Glomerular endothelial cell (primary cell): ENCODE measurements at places on chromosomes 6 and 20.
A peak's percentile ranks its signal among the peaks of the same experiment; 100 is the strongest.

GRCh38 chr6:124324237-124324636 is 520.6 kb downstream of the NKAIN2 start:
- no peak for DNase-seq

DNA sequence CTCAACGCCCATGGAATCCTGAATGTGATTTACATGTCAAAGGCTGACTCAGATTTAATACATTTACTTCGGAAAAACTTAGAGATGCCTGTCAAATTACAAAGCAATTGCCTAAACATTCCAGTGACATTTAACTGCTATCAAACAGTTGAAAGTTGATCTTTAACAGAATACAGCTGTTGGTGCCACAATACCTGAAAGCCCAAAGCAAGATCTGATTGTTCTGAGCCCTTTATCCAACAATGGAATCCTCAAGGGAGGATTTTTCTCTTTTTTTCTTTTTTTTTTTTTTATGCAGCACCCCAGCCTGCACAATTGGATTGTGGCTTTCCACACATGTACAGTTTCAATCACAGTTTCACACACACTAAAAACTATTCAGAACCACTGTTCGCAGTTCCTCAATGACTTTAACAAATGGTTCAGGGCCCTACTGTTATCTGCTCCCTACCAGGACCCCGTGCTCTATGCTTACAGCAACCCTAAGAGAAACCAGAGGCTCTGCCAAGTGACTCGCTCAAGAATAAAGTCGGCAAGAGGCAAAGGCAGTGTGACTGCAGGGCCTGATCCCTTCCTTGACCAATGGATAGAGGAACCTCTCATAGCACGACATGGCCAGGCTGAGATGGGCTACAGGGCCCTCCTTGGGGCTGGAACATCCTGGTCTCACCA is 33.3 kb downstream of the EPB41L2 start:
- no peak for DNase-seq

DNA sequence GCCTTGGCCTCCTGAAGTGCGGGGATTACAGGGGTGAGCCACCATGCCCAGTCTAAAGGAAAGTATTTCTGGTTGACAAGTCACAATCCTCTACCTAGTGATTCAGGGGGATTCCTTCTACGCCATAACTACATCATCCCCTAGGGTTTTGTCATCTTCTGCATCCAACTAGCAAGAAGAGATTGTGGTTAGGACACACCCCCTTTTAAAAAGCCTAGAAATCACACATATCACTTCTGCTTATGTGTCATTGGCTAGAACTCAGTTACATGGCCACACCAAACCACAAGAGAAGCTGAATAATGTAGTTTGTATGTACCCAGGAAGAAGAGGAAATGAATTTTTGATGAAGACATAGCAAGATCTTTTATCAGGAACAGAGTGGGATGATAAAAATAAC is 14.7 kb upstream of the CHD6 start:
- DNase-seq, result no peak

GRCh38 chr6:93727447-93727846 is 308.1 kb upstream of the EPHA7 start:
- DNase-seq, result no peak

DNA sequence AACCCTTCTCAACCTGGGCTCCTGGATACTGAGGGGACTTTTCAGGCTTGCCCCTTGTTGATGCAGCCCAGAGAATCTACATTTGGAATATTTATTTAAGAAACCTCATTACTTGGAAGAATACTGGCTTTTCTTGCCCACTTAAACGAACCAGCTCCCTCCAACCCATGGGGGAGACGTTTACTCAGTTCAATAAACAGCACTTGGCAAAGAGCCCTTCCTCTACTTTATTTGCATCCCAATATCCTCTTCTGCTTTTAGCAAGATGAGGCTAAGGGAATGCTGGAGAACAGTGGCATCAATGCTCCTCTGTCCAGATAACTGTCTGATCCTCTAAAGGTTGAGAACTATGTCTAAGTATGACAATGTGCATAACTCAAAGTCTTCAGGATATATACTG is 22.2 kb downstream of the PTPRK start:
- no peak for DNase-seq

GRCh38 chr20:44587035-44587980 is 4.9 kb downstream of the PKIG start:
- DNase-seq, result no peak

DNA sequence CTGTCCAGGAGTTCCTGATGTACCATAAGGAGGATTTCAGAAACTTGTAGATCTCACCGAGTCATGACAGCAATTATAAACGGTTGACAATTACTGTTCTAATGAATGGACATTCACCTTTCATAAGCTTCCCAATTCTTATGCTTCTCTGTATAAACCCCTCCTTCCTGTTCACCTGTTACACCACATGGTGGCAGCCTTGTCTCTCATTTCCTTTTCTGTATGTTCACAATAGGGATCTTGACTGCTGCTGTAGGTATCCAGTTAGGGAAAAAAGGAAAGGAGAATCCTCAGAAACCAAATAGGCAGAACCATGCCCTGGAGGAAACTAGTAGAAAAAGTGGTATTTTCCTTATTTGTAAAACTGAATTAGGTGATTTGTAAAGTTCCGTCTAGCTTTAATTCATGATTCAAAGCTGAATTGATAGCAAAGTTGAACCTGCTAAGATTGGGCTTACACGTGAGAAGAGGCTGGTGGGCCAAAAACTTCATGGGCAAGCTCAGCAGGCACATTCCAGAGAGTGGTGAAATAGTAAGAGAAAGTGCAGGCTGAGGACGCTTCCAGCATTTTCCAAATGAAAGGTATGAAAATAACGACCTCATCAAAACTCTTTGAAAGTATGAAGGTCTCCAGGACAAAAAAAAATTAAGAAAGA is 29.0 kb upstream of the TBPL1 start:
- DNase-seq, result peak; percentile 48

DNA sequence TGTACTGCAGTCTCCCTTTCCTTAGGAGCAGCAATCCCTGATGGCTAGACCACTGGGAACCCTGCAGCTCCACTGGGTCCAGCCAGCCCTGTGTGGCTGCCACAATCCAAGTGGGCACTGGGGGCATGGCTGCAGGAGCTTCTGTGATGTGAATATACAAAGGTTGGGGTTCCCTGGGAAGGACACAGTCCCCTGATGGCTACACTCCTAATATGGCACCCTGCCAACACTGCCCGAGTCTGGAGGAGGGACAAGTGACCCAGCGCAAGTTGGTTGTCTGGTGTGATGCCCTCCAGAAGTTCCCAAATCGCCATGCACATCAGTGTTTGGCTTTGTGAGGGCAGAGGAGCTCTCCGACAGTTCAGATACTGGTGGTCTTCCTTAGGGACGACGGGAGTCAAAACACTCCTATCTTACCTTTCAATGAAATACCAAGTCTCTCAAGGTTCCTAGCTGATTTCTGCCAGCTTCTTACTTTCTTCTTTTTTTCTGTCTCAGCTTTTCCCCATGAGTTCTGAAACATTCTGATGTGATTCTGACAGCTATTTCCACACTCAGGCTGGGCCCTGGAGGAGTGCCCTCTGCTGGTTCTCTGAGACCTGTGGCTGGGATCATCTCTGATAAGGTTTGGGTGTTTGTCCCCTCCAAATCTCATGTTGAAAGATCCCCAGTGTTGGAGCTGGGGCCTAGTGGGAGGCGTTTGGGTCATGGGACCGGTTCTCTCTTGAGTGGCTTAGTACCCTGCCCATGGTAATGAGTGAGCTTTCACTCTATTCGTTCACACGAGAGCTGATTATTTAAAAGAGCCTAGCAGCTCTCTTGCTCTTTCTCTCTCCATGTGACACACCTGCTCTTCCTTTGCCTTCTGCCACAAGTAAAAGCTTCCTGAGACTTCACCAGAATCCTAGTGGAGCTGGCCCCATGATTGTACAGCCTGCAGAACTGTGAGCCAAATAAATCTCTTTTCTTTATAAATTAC is 15.5 kb upstream of the ZFP57 start:
- DNase-seq, result no peak

- DNase-seq, result no peak
These were observed 77.8 kb downstream of the JAG1 start for GRCh38 chr20:10595985-10596384.

GRCh38 chr20:25054995-25055629 is 2.8 kb downstream of the ACSS1 start:
- DNase-seq, result no peak

DNA sequence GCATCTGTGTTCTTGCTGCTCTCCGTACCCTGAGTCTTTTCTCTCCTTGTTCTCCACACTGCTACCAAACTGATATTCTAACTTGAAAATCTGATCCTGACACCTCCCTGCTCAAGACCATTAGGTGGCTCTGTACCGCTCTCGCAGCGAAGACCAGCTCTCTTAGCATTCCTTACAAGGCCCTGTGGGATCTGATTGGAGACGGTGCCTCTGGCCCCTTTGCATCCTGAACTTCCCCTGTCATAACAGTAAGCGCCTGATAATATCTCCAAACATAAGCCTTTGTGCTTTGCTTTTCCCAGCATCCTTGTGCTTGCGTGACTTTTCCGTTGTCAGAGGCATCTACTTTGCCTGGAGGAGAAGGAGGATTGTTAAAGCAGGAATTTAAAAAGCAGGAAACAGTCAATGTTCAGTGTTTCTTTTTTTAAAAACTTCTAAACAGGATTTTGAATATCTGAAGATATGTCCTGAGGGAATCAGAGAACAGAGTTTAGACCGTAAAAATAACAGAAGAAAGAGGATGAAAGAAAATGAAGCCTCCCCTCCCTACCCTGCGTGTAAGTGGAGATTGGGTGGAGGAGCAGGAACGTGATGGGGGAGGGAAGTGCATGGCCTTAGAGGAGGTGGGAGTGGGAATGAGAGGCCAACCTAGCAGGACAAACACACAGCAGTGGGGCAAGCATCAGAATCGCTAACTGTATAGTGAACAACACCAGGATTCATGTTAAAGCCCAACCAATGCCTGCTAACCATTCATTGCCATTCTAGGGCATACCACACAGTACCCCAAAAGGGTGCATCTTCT is 89.2 kb upstream of the STMND1 start:
- DNase-seq, result peak; percentile 82

GRCh38 chr6:79869184-79869583 is 78.2 kb downstream of the ELOVL4 start:
- DNase-seq, result no peak

DNA sequence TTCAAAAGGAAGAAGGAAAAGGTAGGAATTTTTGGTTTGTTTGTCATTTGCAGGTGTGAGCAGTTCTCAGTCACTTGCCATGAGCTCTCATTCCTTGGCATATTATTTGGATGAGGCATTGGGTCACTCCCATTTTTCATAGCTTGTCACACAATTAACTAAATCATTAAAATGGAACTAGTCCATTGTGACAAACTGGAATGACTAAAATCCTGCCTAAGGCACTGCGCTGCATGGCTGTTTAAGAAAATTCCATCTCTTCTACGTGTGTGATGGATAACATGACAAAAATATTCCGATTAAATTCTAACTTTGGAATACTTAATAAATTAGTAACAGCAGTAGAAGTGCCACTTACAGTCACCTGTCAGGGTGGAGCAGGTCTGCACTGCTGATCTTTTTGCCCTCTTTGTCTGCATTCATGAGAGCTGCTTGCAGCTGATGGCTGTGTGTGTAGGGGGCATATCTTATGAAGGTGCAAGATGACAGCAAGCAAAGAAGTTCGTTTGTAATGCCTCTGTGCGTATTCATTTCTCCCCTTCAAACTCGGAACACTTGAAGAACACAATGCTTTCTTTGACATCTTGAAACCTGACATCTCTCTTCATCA is 1292.6 kb upstream of the MAP3K7 start:
- DNase-seq, result no peak

GRCh38 chr6:32129297-32130088 is 595 bp downstream of the FKBPL start:
- DNase-seq, result no peak

- no peak for DNase-seq
These were observed 80.5 kb downstream of the PRSS35 start for GRCh38 chr6:83592770-83593394.

DNA sequence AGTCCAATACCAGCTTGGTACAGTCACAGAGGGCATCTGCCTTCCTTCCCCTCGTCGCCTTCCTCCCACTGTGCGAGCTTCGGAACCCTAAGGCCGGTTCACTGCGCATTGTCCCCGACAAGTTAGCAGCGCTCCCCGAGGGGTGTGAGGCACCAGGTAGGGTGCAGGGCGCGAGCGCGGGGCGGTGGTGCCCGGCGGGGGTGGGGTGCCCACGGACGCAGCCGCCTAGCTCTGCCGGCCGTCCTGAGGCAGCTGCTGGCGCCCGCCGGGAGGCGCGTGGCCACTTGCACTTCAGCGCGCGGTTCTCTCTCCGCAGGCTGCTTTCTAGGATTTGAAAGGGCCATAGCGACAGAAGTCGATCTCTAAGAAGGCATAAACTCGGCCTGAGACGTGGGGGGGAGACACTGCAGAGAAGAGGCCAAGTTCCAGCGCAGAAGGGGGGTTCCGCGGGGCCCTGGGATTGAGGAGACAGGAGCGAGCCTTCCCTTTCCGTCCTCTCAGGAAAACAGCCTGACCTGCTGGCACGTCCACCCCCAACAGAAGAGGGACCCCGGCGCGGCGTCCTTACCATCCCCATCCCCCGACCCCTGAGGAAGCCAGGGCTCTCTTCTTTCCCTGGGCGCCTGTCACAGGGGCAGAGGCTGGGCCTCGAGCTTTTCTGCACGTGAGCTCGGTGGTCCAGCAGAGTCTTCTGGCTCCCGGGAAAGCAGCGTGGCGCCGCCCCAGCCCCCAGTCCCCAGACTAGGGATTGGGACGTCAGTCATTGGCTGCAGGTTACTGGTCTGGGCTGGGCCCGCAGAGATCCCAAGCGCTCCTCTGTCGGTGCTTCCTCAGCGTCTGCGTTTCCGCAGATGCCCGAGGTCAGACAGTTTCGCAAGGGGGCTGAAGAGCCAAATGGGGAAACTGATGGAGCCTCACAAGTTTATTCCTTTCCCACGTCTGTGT is 15.6 kb upstream of the PRDM13 start:
- no peak for DNase-seq

DNA sequence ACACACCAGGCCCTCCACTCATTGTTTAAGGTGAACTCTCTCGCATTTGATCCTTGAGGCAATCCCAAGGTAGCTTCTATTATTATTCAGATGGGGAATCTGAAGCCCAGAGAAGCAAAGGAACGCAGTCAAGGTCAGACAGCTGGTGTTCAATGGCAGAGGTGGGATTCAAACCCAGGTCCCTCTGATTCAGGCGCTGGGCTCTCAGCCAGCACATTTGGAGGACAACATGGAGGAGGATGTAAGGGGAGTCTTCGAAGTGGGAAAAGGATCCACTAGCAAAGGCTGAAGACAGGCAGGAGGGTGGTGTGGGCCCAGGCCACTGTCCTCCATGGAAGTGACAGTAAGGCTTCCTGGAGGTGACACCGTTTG is 13.9 kb upstream of the TTPAL start:
- no peak for DNase-seq

- no peak for DNase-seq
These were observed 2.3 kb upstream of the SOX18 start for GRCh38 chr20:64051561-64052325.
